ENCODE measurements at places on chromosomes 4 and X.
A peak's percentile ranks its signal among the peaks of the same experiment; 100 is the strongest.

DNA sequence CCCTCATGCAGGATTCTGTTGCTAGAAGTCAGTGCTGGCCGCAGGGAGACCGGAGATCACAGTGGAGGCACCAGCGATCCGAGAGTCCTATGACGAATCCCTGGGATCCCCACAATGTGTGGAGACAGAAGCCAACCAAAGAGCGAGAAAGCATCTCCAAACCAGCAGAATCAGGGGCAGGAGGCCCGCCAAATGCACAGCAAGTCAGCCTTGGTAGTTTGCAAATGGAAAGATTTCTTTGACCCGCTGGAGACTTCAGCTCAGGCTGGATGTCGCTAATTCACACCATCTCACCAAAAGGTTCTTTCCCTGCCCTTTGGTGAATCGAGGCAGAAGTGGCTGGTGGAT lies 505 bp upstream of the PKD2 start:
- peak; percentile 68 for DNase-seq

DNA sequence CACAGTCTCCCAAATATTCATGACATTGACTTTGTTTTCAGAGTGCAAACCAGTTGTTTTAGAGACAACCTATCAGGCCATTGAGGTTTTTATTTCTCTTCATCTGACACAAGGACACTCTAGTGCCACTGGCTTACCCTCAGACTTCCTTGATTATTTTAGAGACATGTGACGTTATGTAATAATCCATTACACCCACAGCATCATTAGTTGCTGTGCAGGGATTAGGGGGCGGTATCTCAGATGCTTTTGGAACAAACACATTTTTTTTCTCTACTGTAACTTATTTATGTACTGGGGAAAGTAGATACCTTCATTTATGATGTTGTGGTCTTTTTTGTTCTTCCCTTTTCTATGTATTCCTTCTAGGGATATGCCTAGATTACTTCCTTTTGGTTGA lies 2293.1 kb downstream of the PCDH7 start:
- no peak for DNase-seq

DNA sequence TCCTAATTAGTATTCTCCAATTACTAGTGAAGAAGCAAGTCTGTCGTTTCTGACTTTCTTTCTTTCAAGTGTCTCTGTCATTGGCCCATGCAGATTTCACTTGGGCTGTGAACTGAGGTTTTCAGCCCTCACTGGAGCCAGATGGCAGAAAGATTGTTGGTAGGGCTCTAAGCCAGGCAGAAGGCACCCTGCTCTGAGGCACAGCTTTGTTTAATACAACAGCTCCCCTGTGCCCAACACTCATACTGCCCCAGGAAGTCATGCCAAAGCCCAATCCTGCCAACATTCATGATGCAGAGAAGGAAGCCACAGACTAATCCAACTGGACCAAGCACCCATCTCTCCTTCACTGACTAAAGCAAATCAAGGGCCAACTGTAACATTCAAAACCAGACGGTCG lies 117.1 kb upstream of the FRG1 start:
- no peak for DNase-seq

DNA sequence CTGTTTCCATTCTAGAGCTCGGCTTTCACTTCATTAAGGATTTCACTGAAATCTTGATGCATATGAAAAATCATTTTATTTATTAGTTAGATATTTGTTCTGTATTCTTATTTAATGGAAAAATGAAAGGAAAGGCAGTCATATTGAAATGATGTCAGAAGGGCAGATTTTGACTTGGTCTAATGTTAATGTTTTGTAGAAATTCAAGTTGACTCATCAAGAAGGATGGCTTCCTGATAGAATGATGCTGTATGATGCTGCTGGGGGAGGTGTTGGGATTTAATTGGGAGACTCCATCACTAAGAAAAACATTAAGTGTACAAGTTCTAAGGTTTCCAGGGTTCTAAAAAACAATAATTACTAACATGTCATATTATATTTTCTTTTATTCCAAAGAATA lies 204.8 kb downstream of the PDGFC start:
- no peak for DNase-seq

DNA sequence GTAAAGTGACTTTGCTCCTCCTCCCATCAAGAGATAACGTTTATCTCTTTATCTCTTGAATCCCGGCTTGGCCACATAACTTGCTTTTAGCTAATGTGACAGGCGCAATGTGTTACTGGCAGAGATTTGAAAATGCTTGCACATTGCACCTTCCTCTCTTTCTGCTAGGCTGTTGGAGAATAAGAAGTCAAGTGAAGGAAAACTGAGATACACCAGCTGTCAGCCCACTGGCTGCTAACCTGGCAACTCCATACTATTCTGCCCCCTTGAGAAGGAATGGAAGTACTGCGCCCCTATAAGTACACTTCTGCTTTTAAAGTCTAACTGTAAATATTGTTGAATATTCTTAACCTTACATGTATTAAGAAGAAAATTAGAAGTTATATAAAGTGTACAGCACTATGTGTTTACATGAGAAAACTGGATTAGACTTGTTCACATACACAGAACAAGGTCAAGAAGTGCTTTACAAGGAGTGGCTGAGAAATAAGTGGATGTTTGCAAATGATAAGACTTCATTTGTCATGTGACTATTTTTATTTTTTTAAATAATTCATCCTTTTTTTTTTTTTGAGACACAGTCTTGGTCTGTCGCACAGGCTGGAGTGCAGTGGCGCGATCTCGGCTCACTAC lies 424.5 kb upstream of the CTSO start:
- no peak for DNase-seq

- no peak for DNase-seq
Measured at GRCh38 chr4:38674258-38675144, 10.5 kb downstream of the KLF3 start.

- no peak for DNase-seq
Measured at GRCh38 chrX:95675794-95676193, 1008.8 kb upstream of the DIAPH2 start.

- DNase-seq = no peak
Measured at GRCh38 chrX:46254641-46255040, 290.6 kb downstream of the ZNF674 start.

DNA sequence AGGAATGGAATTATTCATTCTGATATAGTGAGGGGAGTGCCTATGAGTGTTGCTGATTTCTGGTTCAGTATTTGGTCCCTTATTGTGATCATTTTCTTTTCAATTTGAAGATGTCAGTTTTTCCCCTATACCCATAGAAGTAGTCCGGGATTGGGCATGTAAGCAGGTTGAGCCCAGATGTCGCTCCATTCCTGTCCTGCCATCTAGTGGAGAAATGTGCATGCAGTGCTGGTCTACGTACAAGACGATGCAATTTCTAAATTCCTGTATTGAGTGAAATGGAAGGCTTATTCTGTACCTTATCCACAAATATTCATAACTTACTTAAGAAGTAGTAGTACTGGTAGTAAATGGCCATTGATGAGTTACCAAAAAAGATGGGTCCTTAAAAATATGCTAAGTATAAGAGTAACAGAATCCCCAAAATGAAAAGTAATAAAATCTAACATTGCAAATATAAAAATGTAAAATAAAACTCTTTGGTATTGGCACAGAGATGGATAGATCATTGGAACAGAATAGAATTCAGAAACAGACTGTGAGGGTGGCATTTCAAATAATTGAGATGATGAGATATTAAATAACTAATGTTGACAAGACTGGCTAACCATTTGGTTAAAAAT lies 60.9 kb downstream of the UGT8 start:
- DNase-seq = no peak

DNA sequence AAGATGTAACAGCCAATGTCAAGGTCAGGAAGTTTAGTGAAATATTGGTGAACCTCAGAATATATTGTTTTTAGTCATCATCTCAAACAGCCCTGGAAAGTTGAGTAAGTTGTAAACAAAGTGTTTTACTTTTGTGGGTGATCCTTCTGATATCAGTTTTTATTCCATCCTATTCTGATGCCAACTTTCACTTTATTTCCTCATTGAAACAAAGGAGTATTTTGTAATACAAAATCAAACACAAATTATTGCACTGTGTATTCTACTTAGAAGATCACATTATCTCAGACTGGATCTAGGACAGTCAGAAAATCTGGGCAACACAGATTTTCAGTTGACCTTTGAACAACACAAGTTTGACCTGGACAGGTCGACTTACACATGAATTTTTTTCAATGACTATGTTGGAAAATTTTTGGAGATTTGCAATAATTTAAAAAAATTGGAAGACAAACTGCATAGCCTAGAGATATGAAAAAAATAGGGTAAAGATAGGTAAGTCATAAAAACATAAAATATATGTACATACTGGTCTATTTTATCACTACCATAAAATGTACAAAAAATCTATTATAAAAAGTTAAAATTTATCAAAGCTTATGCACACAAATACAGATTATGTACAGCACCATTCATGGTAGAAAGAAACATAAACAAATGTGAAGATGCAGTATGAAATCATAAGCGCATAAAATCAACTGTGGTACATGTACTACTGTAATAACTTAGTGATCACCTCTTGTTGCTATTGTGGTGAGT lies 709.1 kb upstream of the FAM241A start:
- DNase-seq = no peak

DNA sequence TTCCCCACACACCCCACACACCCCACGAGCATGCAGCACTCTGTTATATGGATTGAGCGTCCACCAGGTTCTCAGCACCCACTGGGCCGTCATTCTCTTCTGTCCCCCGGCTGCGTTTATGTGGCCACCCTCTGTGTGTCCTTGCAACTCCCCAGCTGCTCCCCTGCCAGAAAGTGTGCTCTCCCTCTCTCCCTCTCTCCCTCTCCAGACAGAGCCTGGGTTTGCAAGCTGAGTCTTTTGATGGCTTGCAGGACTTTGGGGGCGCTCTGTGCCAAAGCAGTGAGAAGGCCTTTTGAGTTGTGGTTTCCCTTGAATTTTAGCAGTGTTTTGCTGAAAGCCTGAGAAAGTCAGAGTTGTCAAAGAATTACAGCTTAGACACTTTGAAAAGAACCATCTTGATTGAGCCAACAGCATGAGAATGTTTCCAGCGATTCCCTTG lies 173.5 kb downstream of the DCLK2 start:
- no peak for DNase-seq

DNA sequence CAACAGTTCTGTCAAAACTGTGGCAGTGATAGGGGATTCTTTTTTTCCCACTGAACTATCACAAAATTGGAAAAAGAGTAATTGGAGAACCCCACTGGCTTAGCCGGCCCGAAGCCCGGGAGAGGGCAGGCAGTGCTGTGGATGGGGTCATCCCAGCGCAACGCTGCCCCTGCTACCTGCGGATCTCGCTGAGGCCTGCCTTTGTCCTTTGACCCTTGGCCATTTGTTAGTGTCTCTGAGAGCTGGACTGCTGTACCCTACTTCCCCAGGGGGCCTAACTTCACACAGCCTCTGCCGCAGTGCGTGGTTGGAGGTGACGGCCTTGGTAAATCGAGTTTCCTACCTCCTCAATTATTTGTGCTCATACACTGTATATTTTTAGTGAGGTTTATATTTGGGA lies 43.0 kb upstream of the MSANTD1 start:
- no peak for DNase-seq

GRCh38 chr4:17232566-17233253 lies 279.2 kb downstream of the QDPR start:
- no peak for DNase-seq

DNA sequence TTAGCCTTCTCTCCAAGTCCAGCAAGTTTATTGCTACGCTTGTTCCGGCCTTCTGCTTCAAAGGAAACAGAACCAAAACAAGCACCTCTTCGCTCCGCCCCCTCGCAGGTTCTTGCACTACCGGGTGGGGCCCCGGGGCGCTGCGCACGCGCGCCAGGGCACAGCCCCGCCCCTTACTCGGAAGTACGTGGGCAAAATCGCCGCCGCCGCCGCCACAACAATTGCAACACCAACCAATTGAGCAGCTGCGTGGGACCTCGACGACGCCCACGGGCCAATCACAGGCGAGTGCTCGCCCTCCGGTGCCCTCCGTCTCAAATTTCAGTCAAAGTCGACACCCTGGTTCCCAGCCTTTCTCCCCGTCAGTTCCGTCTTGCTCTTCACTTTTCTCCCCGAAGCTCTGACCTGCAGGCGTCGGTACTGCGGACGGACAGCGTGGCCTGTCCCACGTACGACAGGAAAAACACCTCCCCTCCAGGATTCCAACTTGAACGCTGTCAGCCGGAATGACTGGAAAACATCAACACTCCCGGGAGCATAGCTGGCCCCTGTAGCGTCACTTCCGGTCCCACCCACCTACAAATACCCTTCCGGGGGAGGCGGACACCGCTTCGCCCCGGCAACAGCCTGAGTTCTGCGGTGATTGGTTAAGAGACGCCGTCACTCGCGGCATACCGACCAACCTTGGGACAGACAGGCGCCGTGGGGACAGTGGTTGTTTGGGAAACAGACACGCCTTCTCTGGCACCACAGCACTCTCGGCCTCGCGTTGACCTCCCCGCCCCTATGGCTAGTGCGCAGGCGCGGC lies 624 bp upstream of the OTUD5 start:
- peak; percentile 98 for DNase-seq
